EH (cell line): ENCODE measurements at places on chromosomes 3 and 15.
A peak's percentile ranks its signal among the peaks of the same experiment; 100 is the strongest.

DNA sequence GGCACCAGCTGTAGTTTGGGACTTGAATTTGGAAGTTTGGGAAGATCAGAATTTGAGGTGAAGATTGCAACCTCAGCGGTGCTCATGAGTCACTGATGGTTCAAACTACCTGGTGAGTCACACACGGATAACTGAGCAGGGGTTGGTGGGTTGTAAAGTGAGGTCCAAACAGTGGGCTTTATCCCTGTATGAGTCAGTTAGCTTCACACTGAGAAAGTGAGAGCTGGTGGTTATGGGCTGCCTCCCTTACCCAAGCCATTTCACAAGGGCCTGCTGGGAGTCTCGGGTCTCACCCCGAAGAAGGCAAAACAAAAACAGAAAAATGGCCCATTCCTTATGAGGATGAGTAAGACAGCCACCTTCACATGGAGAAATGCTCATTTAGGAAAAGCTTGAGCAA lies 77.0 kb downstream of the ITGA11 start:
- DNase-seq = peak; percentile 92

GRCh38 chr3:127275287-127275781 lies 12.5 kb downstream of the PRR20G start:
- peak; percentile 56 for DNase-seq

DNA sequence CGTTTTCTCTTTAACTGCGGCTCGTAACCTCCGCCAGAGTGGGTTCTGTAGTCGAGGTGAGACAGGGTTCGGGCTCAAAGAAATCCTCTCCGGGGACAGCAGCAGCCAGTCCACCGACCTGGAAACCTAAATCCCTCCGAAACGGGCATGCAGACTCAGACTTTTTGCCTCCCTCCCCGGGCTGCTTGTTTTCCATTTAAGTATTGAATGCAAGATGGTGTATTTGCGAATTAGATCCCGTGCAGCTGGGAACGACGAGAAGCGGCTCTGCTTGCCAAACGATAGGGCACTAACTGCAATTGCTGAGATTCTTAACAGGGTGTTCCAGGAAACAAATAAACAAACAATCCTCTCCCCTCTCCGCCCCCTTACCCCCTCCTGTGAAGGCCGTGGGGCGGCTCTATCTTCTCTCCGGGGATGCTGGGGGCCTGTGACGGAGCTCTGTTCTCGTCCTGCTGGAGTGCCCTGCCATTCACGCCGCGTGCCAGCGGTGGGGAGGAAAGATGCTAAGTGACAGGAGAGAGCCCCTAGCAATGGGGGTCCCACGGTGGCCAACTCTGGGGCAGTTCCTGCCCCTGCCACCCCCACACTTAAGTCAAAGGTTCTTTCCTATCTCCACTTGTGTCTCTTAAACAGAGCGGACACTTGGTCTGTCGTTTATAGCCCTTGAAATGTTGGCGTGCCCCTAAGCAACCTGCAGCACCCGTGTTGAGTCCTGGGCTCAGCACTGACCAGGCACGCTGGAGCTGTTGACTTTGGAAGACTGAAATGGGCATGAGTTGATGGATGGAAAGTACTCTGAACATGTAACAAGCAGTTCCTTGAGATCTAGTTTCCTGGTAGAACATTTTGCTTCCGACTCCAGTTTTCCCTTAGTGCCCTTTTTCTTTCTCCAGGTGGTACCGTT lies 1.3 kb upstream of the ETV5 start:
- DNase-seq = peak; percentile 35

DNA sequence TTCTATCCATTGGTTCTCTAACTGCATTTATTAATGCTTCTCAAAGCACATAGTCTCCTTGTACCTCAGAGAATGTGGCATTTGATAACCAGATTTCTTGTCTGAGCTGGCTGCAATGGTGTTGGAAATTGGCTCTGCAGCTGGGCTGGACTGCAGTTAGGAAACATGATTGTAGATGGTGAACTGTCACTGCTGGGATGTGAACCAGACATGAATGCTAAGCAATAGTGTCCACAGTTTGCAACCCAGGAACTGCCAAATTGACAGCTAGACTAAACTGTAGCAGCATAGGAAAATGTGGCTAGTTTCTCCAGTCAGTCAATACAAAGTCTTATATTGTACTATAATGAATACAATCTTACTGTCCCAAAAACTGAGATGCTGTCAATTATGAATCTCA lies 656.6 kb upstream of the GOLIM4 start:
- DNase-seq = no peak

DNA sequence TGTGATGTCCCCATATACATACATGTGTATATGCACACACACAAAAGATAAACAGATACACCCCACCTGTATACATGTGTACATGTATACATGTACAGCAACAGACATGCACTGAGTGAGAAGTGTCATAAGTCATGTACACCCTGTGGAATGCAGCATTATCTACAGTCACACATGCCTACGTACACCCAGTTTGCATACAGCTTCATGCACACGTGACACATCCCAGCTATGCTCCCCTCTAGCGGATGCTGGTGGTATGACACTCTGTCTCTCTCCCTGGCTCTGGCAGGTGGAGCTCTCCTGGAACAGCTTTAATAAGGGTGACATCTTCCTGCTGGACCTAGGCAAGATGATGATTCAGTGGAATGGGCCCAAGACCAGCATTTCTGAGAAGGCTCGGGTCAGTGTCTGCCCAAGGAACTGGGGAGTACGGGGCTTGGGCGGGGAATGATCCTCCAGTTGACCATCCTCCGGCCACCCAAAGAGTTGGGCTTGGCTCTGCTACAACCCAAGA lies 6.3 kb downstream of the VILL start:
- DNase-seq = peak; percentile 78

DNA sequence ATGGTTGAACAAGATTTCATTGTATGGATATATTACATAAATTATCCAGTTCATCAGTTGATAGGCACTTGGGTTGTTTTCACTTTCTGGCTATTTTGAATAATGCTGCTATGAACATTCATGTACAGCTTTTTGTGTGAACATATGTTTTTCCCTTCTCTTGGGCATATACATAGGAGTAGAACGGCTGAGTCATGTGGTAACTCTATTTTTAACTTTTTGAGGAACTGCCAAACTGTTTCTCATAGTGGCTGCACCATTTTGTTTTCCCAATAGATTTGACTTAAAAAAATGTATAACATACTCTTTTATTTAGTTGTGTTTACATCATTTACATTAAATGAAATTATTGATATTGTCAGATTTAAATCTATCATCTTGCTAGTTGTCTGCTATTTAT lies 28.8 kb upstream of the RFX7 start:
- peak; percentile 6 for DNase-seq

DNA sequence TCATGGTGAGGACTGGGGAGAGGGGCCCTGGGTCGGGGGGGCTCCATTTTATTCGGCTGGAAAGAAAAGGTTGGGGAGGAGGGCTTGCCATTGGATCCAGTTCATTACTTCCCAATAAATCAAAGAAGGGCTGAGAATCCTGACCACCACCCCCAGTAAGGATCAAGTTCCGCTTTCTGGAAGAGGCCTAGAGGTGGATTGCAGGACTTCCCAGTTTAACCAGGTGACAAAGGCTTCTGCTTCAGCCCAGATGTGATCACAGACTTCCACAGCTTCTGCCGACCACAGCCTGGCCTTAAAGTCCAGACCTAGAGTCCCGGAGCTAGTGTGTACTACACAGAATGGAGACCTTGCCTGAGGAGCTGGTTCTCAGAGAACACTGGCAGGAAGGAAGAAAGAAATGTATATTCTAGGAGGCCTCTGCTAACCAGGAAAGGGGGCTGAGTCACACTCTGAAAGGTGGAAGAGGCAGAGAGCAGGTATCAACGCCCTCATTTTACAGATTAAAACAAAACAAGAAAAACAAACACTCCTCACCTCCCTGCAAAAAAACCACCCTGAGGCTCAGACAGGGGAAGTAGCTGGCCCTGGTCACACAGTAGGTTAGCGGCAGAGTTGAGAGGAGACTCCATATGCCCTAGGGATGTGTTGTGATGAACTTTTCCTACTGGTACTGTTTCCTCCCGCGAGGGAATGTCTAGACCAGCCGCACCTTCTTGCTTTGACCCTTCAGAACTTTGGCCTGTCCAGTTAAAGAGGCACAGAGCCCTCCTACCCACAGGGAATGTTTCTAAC lies 1.1 kb upstream of the CEMIP start:
- DNase-seq = no peak

- peak; percentile 64 for DNase-seq
These were observed 195.5 kb upstream of the MBNL1 start for GRCh38 chr3:152073267-152073666.

GRCh38 chr3:31010491-31010890 lies 116.0 kb upstream of the GADL1 start:
- peak; percentile 62 for DNase-seq

GRCh38 chr3:175266478-175266877 lies 407.3 kb downstream of the NAALADL2 start:
- peak; percentile 63 for DNase-seq

- DNase-seq = no peak
These were observed 337.2 kb upstream of the DNAJC19 start for GRCh38 chr3:181326637-181327223.

- peak; percentile 86 for DNase-seq
These were observed 6.9 kb upstream of the NFKBIZ start for GRCh38 chr3:101842245-101842934.

- DNase-seq = no peak
These were observed 40.2 kb downstream of the DPH6 start for GRCh38 chr15:35505809-35506208.

DNA sequence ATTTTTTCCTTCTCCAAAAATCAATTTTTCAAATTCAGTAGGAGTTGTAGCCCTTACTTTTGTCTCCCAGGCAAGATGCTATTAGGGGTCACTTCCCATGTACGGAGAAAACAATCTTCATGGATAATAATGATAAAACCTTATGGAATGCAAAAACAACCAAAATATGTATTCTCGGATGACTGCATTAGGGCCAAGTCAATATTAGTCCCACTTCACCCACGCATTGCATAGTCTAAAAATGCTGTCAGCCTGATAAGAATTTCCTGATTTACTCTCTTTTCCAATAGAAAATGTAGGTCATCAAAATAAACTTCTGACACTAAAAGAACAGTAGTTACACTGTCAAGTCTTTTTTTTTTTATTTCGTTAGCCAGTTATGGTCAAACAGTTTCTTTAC lies 2.7 kb downstream of the VGLL3 start:
- DNase-seq = peak; percentile 89

DNA sequence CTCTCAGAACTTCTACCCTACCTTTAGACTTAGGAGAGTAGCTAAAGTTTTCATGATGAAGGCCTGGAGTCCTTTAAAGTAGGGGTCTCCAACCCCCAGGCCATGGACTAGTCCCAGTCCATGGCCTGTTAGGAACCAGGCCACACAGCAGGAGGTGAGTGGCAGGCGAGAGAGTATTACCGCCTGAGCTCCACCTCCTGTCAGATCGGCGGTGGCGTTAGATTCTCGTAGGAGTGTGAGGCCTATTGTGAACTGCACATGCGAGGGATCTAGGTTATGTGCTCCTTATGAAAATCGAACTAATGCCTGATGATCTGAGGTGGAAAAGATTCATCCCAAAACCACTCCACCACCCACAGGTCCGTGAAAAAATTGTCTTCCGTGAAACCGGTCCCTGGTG lies 18.3 kb upstream of the CACNA2D3 start:
- no peak for DNase-seq

DNA sequence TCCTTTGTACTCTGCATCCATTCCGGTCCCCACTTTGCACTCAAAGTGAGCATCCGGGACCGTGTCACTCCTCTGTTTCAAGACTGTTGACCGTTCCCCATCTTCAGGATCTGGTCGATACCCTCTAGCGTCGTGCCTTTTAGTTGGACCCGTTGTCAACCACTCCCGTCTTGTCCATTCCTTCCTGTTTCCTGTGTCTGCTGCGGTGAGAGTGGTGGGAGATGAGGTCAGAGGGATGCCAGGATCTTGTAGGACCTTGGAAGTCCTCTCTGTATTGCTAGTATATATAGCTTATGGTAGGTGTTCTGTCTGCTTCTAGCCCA lies 624 bp downstream of the BRK1 start:
- DNase-seq = peak; percentile 70

- no peak for DNase-seq
These were observed 42.9 kb upstream of the PLCL2 start for GRCh38 chr3:16841904-16842271.

- DNase-seq = no peak
These were observed 240.6 kb upstream of the GOLIM4 start for GRCh38 chr3:168336276-168336675.

DNA sequence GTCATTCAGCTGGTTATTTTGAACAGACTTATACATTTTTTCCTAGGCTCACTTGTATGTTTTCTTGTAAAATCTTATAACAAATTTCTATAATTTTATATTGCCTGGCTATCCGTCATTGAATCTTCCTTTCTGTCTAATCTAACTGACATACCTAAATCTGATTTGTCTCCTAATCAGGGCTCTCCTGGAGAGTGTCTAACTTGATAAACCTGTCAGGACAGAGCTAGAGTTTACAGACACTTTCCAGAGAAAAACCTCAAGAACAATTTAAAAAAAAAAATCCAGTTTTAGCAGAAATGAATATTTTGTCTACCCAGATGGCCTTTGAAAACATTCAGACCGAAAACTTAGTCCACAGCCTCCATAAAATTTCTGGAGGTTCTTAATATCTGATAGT lies 1305.8 kb downstream of the ROBO1 start:
- no peak for DNase-seq

DNA sequence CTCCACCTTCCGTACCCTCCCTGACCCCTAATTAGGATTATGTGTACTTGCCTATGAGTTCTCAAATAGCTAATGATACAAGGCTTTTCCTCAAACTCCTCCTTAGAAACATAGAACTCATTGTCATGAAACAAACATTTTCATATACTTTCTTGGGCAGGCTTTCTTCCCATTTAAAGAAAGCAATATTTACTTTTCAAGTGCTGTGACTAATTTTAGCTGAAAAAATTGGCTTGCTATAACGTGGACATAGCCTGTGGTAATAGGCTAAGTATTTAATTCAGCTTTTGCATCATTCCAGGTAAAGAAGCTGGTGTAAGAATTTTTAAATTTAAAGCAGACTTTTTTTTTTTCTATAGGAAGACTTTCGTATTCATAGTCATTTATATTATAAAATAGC lies 208.7 kb downstream of the SOX2 start:
- DNase-seq = no peak

GRCh38 chr3:185172086-185173049 lies 19.5 kb upstream of the C3orf70 start:
- DNase-seq = no peak

DNA sequence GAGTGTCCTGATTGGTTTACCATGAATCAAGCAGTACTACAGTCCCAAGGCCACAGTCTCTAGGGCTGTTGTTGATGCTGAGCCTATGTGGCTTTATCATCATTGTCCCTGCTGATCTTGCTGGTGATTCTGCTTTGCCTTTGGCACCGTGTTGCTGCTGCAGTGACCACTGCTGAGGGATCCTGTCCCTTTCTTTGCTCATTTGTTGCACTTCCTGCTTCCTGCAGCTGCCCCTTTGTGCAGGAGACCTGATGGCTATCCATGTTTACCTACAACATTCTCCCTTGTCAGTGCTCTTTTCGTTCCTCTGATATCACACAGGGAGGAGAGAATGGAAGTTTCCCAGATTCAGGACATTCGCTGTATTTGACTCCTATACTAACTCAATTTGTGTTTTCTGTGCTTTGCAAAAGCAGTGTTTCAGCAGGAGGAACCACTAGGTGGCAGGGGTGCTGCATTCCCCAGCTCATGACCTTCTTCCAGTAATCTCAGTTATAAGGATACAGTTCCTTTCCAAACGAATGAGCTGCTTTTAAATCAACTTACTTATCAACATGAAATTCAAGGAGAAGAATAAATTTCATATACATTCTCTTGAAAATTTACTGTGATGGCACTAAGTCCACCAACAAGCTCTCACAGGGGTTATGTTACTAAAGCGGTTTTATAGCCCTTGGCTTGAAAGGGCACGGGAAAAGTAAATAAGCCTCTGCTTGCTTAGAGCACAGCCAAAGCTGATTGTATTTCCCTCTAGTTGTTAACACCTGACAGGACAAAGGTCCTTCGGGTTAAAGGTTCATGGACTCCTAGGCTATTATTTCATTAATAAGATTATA lies 9.7 kb upstream of the THUMPD3 start:
- DNase-seq = peak; percentile 76
